HCT116 (cell line): ENCODE measurements at places on chromosomes 6 and 20. TPM values are rescaled to one million over a fixed set of nuclear protein-coding genes. Genes with fewer than 3 reads are reported as not detected.
A peak's percentile ranks its signal among the peaks of the same experiment; 100 is the strongest.

DNA sequence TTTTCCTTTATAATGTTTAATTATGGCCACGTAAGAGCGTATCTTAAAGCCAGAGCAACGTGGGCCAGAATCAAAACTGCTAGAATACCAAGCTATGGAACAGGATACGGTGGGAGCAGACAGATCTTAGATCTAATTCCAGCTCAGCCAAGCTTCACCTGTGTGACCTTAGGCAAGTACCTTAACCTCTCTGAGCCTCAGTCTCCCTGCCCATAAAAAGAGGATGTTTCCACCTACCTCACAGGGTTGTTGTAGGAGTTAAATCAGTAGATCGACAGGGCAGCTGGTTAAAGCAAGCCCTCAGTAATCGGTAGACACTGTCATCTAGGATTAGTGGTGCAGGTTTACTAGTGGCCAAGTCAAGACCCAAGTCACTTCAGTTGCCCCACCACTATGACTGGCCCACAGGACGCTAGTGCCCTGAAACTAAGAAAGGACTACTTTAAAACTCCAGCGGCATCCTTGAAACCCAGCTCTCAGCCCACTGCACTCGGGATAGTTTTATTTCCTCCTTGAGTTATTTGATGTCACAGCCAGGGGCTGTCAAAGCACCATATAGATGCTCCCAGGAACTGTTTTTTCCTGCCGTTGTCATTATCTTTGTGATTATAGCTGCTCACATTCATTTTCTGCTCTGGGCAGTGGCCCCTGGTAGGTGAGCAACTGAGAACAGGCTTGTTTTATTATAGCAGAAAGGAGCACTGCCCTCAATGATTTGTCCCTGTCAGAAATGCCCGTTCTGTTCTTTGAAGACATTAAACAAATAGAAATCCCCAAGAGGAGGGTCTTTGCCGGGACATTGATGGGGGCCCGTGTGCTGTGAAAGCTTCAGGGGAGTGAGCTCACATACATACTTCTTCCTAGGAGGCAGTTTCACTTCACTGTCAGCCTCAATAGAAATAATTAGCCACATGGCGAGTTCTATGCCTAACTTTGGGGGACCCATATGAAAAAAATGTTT is 63.1 kb downstream of the ISM1 start:
- no peaks in the 10 kb centered on the region for H3K27me3 ChIP-seq
- no peak for DNase-seq
- H3K4me3 ChIP-seq = no peak overlapping the region
- H3K27ac ChIP-seq = no peak overlapping the region

DNA sequence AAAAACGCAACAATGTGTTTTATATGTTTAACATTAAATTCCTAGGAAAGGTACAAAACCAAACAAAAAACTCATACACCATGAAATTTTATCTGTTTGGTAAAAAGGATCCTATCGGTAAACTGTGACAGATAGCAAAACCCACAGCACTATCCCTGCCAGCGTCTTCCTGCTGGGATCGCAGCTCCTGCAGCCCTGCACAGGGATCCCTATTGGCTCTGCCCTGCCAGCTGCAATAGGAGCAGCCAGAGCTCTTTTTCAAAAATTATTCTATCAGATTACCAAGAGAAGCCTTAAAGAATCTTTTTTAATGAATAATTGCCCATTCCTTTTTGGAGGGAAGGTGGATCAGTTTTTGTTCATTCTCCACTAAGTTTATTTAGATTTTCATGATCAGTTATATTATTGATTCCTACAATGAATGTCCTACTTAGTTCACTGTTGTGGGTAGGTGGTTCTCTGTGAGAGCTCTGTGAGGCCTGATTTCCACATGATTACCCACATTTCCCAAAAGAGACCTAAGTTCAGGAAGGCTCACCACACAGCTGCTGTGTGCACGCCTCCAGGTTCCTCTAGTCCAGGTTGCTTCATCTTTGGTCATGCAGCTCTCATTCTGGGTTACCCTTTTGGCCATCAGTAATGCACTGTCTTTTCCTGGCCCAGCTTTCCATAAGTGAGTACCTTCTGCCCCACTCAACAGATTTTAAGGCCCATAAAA is 293.8 kb downstream of the FRK start:
- H3K27ac ChIP-seq = no peak overlapping the region
- H3K4me1 ChIP-seq = no peaks in the 10 kb centered on the region
- H3K4me3 ChIP-seq = no peak overlapping the region
- DNase-seq = no peak

DNA sequence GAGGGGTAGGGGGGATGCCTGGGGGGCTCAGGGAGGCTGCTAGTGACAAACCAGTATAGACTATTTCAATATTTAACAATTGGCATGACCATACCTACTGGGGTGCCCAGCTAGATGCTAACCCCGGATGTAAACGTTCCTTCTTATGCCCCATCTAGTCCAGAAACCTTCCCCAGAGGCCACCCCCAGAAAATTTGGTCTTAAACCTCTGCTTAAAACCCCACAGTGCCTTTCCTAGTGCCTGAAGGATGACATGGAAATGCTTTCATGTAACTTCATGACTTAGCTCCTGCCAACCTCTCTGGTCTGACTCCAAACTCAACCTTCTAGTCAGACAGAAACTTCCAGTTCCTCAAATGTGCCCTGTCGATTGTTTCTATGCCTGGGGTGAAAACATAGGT is 52.0 kb downstream of the JPH2 start:
- no peaks in the 10 kb centered on the region for H3K36me3 ChIP-seq
- DNase-seq = no peak
- no peaks in the 10 kb centered on the region for H3K4me1 ChIP-seq
- H3K27ac ChIP-seq = no peak overlapping the region

- DNase-seq = peak; percentile 21
- H3K4me1 ChIP-seq = no peaks in the 10 kb centered on the region
- no peak overlapping the region for H3K27ac ChIP-seq
- H3K27me3 ChIP-seq = no peaks in the 10 kb centered on the region
- H3K36me3 ChIP-seq = no peaks in the 10 kb centered on the region
- H3K4me3 ChIP-seq = no peak overlapping the region
These were observed 26.9 kb downstream of the SPATA2 start for GRCh38 chr20:49888212-49889000.

- no peaks in the 10 kb centered on the region for H3K36me3 ChIP-seq
- DNase-seq = no peak
- H3K4me3 ChIP-seq = no peak overlapping the region
- no peaks in the 10 kb centered on the region for H3K4me1 ChIP-seq
These were observed 79.1 kb upstream of the F13A1 start for GRCh38 chr6:6399568-6399967.

GRCh38 chr6:143612186-143612585 is 65.6 kb upstream of the PHACTR2 start:
- no peak overlapping the region for H3K4me3 ChIP-seq
- no peak overlapping the region for H3K27ac ChIP-seq
- no peaks in the 10 kb centered on the region for H3K4me1 ChIP-seq
- H3K27me3 ChIP-seq = no peaks in the 10 kb centered on the region

- DNase-seq = no peak
- no peak overlapping the region for H3K4me3 ChIP-seq
- H3K27me3 ChIP-seq = no peaks in the 10 kb centered on the region
- H3K4me1 ChIP-seq = 0 out of 2 replicates have a peak, but pooled peaks cover under 1% of the 10 kb centered on the region
These were observed 3.5 kb upstream of the LTA start for GRCh38 chr6:31568537-31568961.

DNA sequence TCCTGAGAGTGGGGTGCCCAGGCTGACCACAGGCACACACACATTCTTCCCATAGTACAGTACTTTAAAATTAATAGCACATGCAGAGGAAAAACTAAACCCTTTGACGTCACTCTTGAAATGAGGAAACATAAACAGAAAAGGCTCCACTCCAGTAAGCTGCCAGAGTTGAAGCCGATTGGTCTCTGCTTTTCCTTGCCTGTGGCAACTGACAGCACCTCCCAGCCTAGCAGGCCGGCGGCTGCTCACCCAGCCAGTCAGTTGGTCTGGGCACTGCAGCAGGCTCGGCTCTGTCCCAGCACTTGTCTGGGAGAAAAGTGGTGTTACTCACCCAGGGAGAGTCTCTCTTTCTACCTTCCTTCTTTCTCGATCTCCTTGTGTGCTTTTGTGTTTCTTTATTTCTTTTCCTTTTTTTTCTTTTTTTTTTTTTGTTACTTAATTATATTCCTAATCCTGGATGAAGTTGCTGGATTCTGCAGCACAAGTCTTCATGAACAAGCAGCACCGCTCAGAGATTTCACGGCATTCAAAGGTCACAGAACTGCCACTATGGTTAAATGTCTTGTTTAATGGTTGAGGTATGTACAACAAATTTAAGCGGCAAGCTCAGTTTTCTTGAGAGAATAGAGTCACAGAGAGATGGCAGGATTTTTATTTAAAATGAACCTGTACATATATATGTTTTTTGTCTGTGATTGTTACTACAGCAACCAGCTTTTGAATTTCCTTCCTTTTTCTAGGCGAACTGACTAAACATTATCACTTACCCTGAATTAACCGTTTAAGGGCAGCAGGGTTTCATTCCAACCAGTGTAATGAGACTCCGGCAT is at the start of gene PDE7B:
Gene PDE7B (plus strand): TSS at position 260 of the 830 bp plus-strand sequence.
- H3K27me3 ChIP-seq = no peaks in the 10 kb centered on the region
- no peaks in the 10 kb centered on the region for H3K36me3 ChIP-seq
- no peak for DNase-seq
- H3K27ac ChIP-seq = no peak within 1 kb of the TSS
- no peaks in the 10 kb centered on the region for H3K4me1 ChIP-seq

The PRRT1 gene
- total RNA-seq = 6.1 TPM
